Stimulated activated CD4-positive, alpha-beta T cell treated with anti-CD3 and anti-CD28 coated beads, Interleukin-12 subunit alpha, Interleukin-12 subunit beta, amount 100 ng/mL, for 48 hours (primary cell): ENCODE measurements at places on chromosomes 7 and 10.
A peak's percentile ranks its signal among the peaks of the same experiment; 100 is the strongest.

GRCh38 chr7:155213955-155214740 lies 83.5 kb upstream of the INSIG1 start:
- DNase-seq, result no peak

DNA sequence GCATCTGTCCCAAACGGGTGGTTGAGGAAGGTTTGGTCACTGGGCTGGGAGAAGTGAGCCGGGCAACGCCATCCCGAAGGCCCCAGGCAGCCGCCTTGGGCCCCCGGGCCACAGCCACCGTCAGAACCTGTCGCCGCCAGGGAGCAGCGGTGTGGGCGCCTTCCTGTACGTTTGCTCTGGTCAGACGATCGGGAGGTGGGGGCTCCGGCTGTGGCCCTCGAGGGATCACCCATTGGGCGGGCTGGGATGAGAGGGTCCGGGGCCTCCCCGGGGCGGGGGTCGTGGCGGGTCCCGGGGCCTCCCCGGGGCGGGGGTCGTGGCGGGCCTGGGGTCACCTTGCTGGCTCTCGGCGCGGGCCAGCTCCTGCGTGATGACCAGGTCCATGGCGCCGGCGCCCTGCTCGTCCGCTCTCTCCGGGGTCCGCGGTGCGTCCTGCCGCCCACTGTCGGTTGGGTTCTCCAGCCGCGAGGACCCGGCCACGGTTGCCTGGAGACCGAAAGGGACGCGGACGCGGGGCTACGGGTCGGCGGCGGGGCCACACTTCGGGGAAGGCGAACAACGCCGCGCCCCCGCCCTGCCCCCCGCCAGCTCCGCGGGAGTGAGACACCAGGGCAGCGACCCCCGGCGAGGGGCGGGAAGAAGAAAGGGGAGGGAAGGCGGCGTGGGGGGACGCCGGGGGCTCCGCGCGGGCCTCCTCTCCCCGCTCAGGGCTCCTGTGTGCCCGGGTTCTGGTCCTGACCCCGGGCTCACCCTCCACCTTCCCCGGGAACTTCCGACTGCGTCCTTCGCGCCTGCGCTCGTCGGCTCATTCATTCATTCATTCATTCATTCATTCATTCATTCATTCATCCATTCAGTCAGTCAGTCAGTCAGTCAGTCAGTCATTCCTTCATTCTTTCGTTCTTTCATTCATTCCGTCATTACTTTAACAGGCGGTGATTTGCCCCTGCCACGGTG lies at the start of gene CFAP46:
CFAP46 (minus strand) TSS at position 470 of the 957 bp plus-strand sequence; CDS start at position 384, 86 bp downstream.
- DNase-seq, result no peak

- no peak for DNase-seq
Measured at GRCh38 chr7:104123786-104124185, 84.0 kb downstream of the ORC5 start.

GRCh38 chr10:71622154-71622526 lies 97.4 kb downstream of the C10orf105 start:
- no peak for DNase-seq

DNA sequence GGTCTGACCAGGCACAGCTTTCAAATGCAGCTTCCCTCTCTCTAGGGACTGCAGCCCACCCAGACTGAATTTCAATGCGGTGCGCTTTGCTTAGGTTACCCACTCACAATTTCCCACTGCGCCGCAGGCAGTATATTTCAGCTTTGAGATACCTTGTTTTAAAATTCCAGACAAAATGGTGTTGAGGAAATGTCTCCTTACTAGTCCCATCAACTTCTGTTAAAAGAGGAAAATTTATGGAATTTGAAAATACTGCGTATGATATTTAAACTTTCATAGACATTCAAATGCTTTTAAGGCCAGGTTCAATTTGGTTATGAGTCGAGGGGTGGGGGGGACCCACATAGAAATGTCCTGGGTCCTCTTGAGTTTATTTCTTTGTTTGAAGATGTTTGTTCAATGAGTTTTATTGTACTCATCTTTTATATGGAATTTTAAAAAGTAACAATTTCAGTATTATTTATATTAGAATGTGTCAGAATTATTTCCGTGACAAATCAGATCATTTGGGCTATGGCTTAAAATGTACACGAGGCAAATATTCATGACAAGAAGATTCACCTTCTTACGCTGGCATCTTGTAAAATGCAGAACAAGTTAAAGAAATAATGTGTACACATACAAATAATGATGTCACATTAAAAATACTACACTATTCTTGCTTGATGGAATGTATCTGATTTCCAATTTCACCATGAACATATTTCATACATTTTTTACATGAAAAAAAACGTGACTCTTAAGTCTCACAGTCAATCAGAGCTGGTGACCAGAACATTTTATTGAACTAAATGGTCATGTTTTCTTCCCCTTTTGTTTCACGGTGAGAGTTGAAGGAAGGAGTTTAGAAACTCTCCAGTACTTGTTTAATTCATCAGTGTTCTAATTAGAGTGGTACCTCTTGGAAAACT lies 1.3 kb downstream of the IKZF1 start:
- DNase-seq, result no peak

DNA sequence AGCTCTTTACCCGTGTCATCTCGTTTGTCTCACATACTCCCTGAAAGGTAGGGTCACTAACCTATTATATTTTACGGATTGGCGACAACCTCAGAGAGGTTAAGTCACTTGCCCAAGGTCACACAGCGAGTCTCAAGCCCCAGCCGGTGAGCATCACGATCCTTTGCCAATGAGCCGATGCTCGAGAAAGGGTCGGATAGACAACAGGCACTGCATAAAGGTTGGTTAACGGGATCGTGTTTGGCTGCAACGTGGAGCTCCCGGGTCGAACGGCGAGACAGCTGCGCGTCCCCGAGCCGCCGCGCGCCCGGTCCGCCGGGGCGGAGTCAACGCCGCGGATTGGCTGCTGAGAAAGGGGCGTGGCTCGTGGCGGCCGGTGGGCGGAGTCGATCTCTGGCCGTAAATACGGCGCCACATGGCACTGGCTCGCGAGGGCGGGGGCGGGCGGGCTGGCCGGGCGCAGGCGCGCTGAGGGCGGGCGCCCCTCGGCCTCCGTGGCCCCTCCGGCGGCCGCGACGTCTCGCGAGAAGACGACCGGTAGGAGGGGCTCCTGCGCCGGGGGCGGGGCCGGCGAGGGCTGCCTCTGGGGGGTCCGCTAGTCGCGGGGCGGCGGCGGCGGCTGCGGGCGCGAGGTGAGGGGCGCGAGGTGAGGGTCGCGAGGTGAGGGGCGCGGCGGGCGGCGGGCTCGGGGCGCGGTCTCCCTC lies at the start of gene CHST12:
CHST12 (plus strand) TSS at position 598 of the 704 bp plus-strand sequence. CDS start 29,029 bp downstream, outside the sequence.
- peak; percentile 91 for DNase-seq

GRCh38 chr7:13279854-13280435 lies 592.5 kb downstream of the ARL4A start:
- no peak for DNase-seq

DNA sequence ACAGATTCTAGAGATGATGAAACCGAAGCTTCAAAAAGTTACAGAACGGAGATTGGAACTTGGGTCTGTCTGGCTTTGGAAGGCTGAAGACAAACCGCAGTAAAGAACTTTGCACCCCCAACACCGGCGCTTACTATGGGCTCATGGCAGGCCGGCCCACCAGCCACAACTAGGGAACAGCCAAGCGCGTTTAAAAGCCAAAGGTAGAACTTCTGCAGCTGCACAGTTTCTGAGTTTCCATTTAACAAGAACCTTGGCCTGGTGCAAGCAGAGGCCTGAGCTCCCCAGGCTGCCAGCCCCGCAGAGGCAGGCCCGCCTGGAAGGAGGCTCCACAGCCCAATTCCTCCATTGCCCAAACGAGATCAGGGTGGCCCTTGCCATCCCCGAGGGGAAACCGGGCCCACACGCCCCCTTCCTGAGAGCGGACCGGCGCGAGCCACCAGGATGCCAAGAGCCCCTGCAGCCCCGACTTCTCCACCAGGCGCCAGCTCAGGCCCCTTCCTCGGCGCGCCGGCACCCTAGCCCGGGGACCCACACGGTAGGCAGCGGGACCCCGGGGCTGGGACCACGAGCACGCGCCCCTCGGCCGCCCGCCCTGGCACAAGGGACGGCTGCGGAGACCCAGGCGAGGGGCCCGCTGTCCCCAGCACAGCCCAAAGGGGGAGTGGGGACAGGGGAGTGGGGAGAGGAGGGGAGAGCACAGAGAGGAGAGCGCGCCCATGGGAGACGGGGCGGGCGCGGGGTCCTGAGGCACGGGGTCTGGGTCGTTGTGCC lies 566 bp downstream of the MAD1L1 start:
- no peak for DNase-seq
